ENCODE measurements at places on chromosomes 6 and 20. TPM values are rescaled to one million over a fixed set of nuclear protein-coding genes. Genes with fewer than 3 reads are reported as not detected.

CST4 gene
- total RNA-seq: not detected

SLC4A11 gene
- 0.95 TPM for total RNA-seq

HLA-DMB gene
- 4.5 TPM for total RNA-seq

EEF1A2 gene
- total RNA-seq: 0.54 TPM

ETV7 gene
- total RNA-seq: 0.11 TPM

THBD gene
- total RNA-seq: 0.06 TPM

CLPSL1 gene
- total RNA-seq: not detected

SLC26A8 gene
- total RNA-seq: 0.25 TPM

MLN gene
- total RNA-seq: not detected

LY6G6F gene
- not detected for total RNA-seq

SNPH gene
- 0.90 TPM for total RNA-seq

XKR7 gene
- total RNA-seq: 0.07 TPM

PRR18 gene
- 0.13 TPM for total RNA-seq

DNA sequence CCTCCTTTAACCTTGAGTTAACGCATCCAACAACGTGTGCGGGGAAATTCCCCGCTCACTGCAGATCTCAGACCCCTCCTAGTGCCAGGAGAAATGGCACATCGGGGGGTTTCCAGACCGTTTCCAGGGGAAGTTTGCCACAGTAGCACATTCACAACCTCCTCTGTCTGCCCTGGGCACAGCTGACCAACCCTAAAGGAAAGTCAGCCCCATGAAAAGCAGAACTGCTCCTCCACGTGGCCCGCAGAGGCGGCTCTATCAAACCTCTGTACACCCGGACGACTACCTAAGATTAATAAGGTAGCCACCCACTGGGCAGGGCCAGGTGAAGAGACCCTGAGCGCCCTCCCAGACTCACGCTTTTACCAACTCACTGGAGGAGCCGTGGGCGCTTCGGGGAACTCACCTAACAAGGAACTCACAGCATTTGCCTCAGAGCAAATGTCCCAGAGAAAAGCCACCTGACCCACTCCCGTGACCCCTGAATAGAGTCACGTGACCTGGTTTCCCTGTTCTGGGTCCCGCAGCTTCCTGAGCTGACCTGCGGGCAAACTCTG is 93.1 kb downstream of the PRND start:
- no peak for DNase-seq

- no peak for DNase-seq
Observed at GRCh38 chr20:22410556-22411130, 173.7 kb downstream of the FOXA2 start.

GRCh38 chr6:148750838-148751792 is 4.3 kb downstream of the UST start:
- DNase-seq: no peak

DNA sequence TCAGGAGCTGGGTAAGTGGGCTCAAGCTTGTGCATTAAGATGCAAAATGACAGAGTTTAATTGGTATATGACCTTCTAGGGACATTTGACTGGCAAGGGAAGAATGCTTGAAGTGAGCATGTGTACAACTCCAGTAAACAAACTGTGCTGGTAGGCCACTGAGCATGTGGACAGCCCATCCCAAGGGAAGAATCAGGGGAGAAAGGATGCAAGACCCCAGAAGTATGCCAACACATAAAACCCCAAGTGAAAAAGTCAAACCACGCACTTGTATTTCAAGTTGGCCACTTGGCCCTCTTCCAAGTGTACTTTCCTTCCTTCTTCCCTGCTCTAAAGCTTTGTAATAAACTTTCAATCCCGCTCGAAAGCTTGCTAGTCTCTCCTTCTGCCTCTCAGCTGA is 10.4 kb upstream of the THBD start:
- no peak for DNase-seq

DNA sequence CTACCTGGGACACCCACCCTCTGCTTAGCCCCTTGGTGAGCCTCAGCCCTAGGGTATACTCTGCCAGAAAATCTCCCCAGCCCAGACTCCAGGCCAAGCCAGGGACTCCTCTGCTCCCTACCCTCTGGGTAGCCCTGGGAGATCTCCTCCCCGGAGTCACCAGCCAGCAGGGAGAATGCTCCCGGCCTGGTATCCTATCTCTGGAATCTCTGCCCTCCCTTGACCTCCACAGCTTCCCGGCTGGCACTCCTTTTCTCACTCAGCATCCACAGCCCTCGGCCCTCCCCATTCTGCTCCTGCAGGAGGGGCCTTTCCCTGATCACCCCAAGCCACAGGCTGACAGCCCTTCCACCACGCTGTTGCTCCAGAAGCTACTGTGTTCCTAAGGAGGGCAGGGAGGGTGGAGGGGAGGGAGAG is 22.6 kb downstream of the NOL4L start:
- peak; percentile 26 for DNase-seq

DNA sequence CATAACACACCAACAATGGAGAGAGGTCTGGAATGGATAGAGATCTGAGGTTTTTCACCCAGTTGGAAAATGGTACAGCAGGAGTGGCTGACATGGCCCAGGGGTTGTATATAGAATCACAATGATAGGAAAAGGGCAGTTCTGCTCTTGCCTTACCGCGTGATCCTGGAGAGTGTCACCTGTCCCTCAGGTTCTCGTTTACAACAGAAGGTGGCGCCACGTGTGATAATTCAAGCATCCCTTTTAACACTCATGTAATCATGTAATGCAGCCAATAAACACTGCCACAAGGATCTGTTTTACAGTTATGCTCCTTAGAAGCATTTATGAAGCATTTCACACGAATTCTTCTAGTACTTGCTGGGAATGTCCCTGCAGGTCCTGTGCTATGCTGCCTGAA is 12.9 kb upstream of the WFDC2 start:
- peak; percentile 64 for DNase-seq

- no peak for DNase-seq
Observed at GRCh38 chr6:164854526-164854925, 454.9 kb downstream of the C6orf118 start.

- peak; percentile 99 for DNase-seq
Observed at GRCh38 chr6:63572044-63572746, at the start of the genes LOC128125822 and PTP4A1. TSS of gene LOC128125822 (plus strand) at chr6:63572480. TSS of gene PTP4A1 (plus strand) at chr6:63572480. CDS start at chr6:63576881, 4,401 bp downstream.

DNA sequence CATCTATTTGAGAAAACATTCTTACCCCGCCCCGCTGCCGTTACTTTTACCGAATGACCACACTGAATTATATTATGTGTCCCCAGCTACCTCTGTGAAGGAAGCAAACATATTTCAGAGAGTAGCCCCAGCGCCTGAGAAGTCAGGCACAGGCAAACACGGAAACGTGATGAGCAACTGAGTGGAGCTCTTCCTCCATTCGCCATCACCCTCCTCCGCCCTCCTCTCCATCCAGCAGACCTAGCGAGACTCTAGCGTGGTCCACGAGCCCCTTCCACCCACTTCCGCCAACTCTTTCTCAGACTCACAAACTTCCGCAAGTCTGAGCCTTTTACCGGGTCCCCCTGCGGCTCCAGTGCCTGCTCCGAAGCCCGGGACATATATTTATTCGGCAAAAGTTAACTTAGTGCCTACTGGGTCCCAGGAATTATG is 582 bp downstream of the SNRPB start:
- DNase-seq: peak; percentile 49

- peak; percentile 28 for DNase-seq
Observed at GRCh38 chr20:32612351-32613191, 27.4 kb upstream of the NOL4L start.

DNA sequence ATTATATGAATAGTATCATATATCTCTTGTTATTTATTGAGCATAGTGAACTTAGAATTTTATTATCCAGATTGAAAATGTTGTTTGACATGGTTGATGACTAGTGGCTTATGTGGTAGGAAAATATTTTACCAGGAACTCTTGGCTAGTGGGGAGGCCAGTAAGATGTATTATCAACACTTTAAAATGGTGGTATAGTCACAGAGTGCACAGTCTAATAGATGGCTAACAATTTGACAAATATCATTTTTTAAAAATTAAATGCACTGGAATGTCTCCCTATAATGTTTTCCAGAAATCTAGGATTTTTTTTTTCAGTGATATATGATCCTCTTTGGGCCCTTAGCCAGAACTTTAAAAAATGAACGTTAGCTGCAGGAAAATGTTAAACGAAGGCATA is 26.9 kb upstream of the EYA4 start:
- no peak for DNase-seq

DNA sequence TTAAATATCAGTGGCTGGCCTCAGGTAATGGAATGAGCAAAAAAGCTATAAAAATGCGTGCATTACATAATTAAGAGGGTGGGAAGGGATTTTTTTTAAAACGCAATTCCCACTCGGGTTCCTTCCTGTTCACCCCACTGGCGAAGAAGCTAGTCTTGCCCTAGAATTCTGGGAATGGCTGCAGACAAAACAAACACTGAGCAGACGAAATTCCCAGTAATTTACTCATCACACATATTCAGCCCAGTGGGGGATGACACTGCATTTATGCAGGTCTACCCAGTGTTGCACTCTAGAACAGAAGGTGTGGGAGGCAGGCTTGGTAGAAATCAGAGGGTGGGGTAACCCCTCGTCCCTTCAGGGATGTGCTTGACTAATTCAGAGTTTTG is 2695.0 kb upstream of the DEFB115 start:
- DNase-seq: no peak

DNA sequence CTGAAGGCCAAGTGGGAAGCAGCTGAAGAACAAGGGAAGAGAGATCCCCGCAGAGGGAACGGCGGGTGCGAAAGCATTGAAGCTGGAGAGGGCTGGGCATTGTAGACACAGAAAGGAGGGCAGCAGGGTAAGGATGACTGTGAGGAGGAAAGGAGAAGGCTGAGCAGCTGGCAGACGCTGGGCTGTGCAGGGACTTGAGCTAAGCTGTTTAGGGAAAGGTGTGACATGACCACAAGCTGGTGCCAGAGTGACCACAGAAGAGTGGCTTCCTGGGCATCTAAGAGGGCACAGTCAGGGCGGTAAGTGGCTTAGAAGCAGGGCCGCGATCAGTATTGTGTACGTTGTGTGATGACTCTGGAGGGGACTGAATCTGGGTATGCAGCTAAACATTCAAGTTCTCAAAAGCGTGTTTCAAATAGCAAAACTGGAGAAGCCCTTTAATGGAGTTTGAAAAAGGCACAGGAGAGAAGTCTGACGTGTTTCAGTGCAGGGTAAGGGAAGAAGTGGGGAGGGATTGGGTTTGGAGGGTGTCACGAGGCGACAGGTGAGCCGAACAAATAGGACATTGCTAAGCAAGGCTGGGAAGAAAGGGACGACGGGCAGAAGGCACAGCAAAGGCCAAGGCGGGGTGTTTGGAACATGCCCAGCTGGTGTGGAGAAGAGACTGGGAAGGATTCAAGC is 46.1 kb upstream of the ARFGEF2 start:
- DNase-seq: no peak

GRCh38 chr6:116449565-116449964 is 11.6 kb upstream of the CALHM6 start:
- DNase-seq: no peak

- DNase-seq: no peak
Observed at GRCh38 chr6:3926150-3926482, 76.9 kb downstream of the FAM50B start.

Data from neural progenitor cell (in vitro differentiated cells).